ENCODE measurements at places on chromosomes 4 and X.
A peak's percentile ranks its signal among the peaks of the same experiment; 100 is the strongest.

GRCh38 chrX:105664243-105664642, 158.1 kb upstream of the NRK start:
- no peak for DNase-seq

- no peak for DNase-seq
Observed at GRCh38 chr4:4361883-4362282, 25.0 kb upstream of the NSG1 start.

- DNase-seq: no peak
Observed at GRCh38 chr4:124183926-124184325, 528.6 kb downstream of the ANKRD50 start.

- no peak for DNase-seq
Observed at GRCh38 chr4:52106191-52106590, 55.1 kb downstream of the SPATA18 start.

DNA sequence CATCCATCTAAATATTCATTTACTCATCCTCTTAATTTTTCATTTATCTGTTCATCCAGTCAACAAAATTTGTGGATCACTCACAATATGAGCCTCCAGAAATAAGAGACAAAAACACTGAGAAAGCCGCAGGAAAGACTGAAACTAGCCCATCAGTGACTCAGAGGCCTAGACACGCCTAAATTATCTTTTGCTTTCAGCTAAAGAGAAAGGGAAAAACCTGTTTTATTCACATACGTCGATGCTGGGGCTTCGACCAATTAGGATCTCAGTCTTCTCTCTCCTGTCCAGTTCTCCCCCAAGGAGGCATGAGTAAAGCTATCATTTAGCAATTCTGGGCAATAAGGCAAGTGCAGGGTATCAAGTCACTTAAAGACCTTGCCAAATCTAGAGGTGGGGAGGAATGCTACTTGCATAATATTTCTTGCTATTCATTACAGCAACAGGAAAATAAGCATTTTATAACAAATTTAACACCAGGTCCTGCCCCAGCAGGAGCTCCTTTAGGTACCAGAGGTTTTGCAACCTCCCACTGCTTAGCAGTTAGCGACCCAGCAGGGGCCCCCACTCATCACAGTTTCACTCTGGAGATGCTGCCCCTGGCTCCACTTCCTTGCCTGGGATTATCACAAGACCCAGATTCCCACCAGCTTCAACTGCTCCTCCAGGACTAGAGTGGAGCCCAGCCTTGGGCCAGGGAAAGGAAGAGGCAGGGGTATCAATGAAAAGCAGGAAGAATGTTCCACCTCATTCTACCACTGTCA, 30.1 kb upstream of the TMEM154 start:
- no peak for DNase-seq

GRCh38 chrX:55908661-55909212, 191.2 kb downstream of the RRAGB start:
- DNase-seq: no peak

DNA sequence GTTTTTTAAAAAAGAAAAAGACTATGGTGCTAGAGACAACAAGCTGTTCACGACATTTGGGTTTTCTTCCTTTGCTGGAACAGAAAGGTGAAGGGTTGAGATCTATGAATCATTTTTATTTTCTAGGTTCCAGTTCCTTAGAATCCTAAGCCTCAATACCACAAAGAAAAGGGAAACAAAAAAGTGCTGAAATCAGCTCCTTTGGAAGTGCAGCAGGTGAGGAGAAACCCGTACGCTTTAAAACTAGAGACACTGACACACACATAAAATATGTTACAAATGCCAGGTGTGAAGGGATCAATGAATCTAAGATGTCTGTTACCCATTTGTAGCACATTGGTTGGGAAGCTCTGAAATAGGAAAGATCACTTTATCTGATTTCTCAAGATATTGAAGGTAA, 125.2 kb downstream of the AREG start:
- no peak for DNase-seq

DNA sequence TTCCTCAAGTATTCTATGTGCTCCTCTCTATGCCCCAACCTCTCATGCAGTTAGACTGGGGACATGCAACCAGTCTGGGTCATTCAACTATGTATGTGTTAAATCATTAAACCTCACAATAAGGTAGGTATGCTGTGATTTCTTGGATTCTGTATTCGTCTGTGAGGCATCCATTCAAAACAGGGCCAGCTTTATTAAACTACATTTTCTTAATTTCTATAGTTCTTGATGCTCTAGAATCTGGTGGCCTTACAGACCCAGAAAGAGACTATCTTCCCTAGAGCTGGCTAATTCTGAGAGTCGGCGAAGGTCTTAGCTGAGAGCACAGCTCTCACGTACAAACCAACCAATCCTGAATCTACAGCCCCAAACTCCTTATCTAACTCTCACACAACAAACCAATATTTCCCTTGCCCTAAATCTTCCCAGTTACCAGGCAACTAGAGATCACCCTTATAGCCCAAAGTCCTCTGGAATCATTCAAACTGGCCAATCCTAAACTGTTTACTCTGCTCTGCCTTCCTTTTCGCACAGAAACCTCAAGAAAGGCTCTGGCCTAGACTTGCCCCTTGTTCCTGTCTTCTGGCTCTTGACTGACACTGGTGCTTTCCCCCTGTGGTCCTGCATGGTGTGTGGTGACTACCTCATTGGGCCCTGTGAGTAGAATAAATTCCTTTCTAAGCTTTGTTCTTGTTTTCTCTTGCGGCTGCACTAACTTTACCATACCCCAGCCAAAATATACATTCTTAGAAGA, 203.5 kb upstream of the TET2 start:
- no peak for DNase-seq

- DNase-seq: no peak
Observed at GRCh38 chrX:47560179-47560933, 649 bp upstream of the ARAF start.

- DNase-seq: no peak
Observed at GRCh38 chr4:22991576-22991975, 298.8 kb downstream of the GBA3 start.

DNA sequence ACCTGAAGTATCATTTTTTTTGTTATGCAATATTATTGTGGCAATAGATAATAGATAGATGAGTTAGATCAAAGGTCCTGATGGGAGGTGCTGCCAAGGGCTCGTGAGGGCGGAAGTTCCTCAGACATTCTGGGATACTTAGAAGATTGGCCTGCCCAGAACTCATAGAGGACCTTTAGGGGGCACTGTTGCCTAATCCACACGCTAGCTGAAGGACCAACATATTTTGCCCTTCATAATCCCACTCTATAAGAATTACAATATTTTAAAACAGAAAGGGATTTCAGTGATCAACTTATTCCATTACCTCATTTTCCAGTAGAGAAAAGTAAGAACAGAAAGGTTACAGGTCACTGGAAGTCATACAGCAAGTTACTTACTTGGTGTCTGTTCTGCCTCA, 22.9 kb upstream of the COX7B2 start:
- peak; percentile 7 for DNase-seq

- no peak for DNase-seq
Observed at GRCh38 chr4:118363166-118363565, 10.4 kb upstream of the PRSS12 start.

- DNase-seq: no peak
Observed at GRCh38 chr4:133270021-133270570, 121.0 kb downstream of the PCDH10 start.

GRCh38 chr4:27887646-27888045, 1027.0 kb downstream of the STIM2 start:
- no peak for DNase-seq

DNA sequence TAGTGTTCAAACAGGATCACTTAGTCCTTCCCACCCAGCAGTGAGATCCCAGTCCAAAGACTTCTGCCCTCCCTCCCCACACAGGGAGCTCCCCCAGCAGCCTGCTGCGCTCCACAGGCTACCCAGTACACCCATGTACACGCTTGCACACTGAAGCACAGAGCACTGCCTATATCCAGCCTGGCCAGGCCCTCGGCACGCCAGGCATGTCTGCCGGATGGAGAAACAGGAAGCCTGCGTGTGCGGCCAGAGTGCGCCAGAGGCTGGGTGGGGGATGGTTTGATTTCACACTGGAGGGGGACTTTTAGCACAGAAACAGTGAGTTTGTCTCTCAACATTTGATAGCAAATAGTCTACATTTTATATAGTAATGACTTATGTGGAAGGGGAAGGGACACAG, 833.5 kb upstream of the IGFBP7 start:
- no peak for DNase-seq

DNA sequence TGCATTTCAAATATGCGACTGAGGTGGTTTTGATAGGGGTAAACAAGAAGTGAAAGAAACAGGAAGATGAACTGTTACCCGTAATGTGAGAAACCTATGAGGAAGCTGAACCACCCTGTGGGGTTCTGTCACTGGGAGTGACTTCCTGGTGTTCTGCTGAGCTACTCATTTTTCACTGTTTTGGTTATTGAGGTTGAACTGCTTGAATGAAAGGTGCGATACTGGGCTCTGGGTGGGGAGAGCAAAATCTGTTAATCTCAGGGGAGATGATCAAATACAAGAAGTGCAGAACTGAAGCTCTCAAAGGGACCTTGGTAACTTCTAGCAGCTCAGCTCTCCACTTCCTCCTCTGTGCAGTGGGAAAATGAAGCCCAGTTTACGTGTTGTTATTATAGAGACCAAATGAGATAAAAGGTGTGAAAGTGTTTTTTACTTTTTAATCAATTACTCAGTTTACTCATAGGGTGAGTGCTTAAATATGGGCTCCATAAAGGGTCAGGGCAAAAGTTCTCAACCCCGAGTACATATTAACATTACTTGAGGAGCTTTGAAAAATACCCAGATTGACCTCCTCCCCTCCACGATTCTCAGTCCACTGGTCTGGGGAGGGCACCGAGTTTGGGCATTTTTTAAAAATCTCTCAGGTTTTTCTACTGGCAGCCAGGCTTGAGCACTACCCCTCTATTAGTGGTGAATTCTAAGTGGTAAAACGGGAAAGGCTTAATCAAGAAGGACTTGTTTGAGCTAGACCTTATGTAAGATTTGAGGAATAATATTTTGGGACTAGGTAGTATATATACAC, 66.7 kb downstream of the COQ2 start:
- no peak for DNase-seq

DNA sequence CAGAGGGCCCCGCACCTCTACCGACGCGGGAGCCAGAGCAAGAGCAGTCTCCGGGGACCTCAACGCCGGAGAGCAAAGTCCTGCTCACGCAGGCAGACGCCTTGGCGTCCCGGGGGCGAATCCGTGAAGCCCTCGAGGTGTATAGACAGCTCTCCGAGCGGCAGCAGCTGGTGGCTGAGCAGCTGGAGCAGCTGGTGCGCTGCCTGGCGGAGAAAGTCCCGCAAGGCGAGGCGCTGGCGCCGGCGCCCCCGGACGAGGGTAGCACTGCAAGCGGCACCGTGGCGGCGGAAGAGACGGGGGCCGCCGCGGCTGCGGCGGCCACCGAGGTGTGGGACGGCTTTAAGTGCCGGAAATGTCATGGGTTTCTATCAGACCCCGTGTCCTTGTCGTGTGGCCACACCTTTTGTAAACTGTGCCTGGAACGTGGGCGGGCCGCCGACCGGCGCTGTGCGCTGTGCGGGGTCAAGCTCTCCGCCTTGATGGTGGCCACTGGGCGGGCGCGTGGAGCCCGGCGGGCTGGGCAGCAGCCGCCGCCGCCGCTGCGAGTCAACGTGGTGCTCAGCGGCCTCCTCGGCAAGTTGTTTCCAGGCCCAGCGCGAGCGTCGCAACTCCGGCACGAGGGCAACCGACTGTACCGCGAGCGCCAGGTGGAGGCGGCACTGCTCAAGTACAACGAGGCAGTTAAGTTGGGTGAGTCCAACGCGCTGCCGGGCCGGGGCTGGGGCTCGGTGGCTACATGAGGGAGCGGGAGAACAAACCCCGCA, 672 bp downstream of the LONRF3 start:
- no peak for DNase-seq

DNA sequence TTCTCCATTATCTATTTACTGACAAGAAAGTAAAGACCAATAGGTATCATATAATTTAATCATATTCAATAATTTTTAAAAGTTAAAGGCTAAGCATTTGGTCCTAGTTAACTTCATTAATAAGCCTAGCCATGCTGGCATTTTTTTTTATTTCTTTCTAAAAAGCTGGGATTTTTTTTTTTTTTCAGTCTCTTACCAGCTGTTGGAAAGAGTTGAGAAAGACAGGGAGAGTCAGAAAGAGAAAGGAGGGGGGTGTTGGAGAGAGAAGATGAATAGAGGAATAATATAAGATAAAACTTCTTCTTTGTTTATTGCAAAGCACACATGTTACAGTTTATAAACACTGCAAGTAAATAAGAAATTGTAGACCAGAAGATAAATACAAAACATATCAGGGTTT, 5.9 kb upstream of the NR3C2 start:
- no peak for DNase-seq

GRCh38 chr4:155954939-155955338, 1.3 kb upstream of the CTSO start:
- DNase-seq: no peak

GRCh38 chr4:145679520-145679919, 426 bp upstream of the C4orf51 start:
- DNase-seq: peak; percentile 48

DNA sequence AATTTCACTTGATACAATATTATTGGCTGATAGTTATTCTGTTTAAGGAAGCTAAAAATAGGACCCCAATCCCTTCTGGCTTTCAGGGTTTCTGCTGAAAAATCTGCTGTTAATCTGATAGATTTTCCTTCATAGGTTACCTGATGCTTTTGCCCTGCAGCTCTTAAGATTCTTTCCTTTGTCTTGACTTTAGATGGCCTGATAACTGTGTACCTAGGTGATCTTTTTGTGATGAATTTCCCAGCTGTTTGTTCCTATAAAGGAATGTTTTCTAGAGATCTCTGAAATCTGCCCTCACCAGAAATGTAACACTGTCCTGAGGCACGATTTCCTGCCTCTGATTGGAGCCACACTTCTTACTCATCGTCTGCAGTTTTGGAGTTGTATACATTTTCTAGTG, 69.4 kb upstream of the PRDM5 start:
- DNase-seq: no peak

- DNase-seq: no peak
Observed at GRCh38 chr4:82450966-82451755, 20.8 kb downstream of the ENOPH1 start.

GRCh38 chr4:106615410-106615945, 246.9 kb upstream of the GIMD1 start:
- DNase-seq: no peak

DNA sequence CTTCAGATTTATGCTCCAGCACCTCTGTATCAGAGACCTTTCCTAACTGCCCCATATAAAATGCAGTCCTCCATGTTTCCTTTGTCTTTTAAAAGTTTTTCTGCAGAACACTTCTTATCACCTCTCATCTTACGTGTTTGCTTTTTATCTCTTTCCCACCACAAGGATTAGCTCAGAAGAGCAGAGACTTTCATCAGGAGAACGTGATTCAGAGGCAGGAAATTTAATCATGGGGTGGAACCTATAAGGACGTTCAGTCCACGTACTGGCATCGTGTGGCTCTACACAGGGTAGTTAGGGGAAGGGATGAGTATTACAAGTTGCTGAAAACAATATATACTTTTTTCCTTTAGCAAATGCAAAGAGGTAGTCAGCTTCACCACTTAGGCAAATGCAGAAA, 98.7 kb downstream of the SORBS2 start:
- no peak for DNase-seq

Data from brain pericyte (primary cell).